NCI-H226 (cell line): ENCODE measurements at places on chromosomes 2 and 18.
A peak's percentile ranks its signal among the peaks of the same experiment; 100 is the strongest.

GRCh38 chr2:101610750-101611315 lies 86.7 kb upstream of the MAP4K4 start:
- DNase-seq: no peak

DNA sequence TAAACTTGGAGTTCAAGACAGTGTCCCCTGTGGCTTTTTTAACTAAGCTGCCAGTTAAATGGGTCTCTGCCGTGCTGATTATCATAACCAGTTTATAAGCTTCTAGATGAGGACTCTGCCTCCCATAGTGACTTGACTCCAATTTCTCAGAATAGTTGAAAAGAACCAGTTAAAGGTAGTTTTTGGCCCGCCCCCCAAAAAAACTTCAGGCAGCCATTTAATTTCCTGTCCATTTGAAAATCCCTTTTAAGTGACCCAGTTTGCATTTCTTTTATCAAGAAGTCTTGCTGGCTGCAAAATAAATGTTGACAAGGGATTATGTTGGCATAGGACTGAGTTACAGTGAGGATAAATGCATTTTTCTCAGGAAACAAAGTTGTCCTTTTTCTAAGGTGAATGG lies 2.3 kb downstream of the SLC20A1 start:
- DNase-seq: no peak

- no peak for DNase-seq
These were observed 131.7 kb downstream of the PHLPP1 start for GRCh38 chr18:62847081-62847480.

- no peak for DNase-seq
These were observed 588.9 kb upstream of the NRXN1 start for GRCh38 chr2:51620796-51621195.

GRCh38 chr2:16726577-16726976 lies 60.9 kb upstream of the CYRIA start:
- no peak for DNase-seq

GRCh38 chr2:143607231-143608062 lies 478.2 kb downstream of the ARHGAP15 start:
- no peak for DNase-seq

DNA sequence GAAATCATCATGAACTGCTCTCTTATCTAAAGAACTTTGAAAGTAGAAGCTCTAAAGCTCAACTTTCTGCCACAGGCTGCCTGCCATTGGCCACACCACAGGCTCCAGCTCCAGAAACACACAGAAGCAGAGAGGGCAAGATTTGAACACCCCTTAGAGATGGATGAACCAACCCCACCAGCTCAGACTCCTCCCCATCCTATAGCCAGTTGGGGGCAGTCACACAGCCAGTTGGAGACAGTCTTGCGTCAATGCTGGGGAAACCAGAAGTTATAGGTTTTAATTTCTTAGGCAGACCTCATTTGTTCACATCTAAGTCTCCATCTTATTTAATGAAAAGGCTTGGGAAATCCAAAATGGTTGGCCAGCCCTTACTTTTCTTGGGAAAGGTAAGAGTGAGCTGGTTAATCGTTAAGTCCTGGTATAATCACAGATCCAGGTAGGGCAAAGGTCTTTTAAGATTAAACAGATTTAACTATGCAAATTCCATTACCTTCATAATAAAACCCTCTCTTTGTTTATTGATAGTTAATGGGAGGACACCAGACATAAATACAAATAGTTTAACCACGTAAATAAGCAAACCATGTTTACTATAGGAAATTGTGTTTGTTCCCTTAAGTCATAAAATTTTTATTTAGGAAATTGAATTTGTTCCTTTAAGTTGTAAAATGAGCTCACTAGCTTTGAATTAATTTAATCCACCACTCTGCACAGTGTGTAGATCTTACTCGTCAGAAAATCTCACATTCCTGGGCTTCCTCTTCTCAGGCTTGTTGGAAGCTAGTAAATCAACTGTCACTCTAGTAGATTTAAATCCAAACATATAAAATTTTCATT lies 28.0 kb downstream of the MRO start:
- DNase-seq: no peak

- no peak for DNase-seq
These were observed 6.9 kb downstream of the HDAC4 start for GRCh38 chr2:239393941-239394340.

DNA sequence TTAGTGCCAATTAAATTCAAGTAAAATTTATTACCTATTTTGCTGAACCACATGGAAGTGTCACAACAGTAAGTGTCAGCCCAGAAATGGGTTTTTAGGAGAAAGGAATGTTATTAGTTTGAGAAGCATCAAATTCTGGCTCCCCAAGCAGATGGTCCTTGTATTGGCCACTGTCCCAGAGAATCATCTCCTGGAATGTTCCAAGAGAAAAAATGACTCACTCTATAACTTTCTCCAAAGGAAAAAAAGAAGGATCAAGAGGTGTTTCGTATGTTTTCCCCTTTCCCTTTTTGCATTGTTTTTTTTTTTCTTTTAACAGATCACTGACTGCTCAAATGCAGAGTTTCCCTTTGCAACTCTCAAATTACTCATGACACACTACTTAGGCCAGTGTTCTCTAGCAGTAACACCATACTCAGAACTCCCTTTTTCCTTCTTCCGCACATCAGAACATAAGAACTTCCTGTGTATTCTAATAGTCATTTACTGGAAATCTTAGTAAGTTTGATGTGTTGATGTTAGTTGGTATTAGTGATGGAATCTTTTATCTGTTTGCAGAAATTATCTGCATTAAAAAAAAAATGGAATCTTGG lies 390.3 kb downstream of the GPD2 start:
- peak; percentile 11 for DNase-seq

DNA sequence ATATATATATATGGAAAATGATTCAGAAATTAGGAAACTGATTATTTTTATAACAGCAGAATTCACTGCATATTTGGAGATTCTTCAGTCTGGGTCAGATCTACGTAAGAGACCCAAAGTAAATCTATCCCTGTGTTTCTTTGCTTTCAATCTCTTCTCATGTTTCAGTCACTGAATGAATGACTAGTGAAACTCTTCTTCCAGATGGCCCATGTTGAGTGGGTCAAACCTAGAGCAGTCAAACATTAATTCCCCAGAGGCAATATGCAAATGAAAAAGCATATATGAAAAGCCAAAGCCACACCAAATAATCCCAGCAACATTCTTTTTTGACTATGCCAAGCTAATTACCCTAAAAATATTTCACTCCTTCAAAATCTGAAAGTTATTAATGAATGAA lies 317.3 kb downstream of the RBM43 start:
- no peak for DNase-seq

GRCh38 chr2:151238527-151239487 lies 22.9 kb downstream of the RBM43 start:
- DNase-seq: peak; percentile 39

DNA sequence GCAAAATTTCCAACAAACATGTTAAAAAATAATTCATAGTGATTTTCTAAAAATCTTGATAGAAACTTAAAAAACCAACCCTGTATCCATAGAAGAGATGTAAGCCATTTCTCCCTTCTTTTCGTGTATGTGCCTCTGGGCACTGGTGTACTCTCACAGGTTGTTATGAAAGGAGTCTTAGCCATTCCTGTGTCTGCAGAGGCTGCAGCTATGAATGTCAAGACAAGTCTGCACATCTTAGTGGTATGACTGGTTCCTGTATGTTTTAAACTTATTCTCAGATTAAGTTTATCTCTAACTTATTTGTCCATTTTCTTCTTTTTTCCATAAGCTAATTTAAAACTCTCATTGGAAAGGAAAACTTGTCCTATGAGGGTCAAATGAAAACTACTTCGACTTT lies 84.0 kb downstream of the DPP4 start:
- DNase-seq: no peak

DNA sequence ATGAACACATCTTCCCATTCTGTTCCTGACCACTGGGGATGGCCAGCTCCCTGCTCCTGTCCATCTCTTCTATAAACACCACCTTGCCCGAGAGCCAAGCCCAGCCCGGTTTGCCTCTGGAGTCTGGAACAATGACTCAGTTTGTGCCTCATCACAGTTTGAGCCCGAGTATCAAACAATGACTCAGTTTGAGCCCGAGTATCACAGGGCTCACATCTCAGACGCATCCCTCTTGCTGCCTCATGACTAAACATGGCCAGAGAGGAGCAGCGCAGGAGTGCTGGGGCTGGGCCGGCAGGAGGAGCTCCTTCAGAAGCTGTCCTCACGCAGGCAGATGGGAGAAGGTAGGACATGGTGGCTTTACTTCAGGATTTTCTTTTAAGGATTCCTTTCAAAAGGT lies 68.7 kb downstream of the PXDN start:
- peak; percentile 73 for DNase-seq
